ENCODE measurements at places on chromosomes 4 and X. TPM values are rescaled to one million over a fixed set of nuclear protein-coding genes. Genes with fewer than 3 reads are reported as not detected.
A peak's percentile ranks its signal among the peaks of the same experiment; 100 is the strongest.

DNA sequence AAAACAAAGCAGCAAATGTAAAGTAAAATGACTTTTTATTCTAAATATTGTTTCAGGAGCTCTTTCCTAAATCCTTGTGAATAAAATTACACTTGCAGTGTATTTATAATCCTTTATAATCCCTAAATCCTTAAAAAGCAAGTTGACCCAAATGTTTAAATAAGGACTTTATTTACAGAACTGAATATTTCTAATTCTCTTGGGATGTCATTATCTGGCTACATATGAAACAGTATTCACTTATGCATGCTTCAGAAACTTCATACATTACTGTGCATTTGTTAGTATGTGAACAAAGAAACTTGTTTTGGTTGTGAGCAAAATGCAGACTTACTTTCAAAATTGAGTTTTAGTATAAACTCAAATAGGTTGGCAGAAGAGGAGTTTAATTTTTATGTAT lies 49.2 kb downstream of the PTTG2 start:
- DNase-seq, result no peak

DNA sequence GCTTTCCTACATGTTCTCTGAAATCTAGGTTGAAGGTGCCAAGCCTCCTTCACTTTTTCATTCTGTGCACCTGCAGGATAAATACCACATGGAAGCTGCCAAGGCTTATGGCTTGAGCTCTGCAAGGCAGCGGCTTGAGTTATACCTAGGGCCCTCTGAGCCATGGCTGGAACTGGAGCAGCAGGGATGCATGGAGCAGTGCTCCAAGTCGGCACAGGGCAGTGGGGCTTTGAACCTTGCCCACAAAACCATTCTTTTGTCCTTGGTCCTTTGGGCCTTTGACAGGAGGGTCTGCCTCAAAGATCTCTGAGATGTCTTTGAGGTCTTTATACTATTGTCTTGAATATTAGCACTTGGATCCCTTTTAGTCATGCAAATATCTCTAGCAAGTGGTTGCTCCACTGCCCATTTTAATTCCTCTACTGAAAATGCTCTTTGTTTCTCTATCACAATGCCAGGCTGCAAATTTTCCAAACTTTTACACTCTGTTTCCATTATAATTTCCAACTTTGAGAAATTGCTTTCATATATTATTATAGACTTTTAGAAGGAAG lies 536.2 kb upstream of the KLHL4 start:
- DNase-seq, result no peak

GRCh38 chr4:74446193-74446868 lies 1.4 kb downstream of the AREG start:
- no peak for DNase-seq

GRCh38 chrX:72080150-72080549 lies 51.6 kb downstream of the RTL5 start:
- DNase-seq, result no peak

GRCh38 chr4:122666527-122667245 lies 45.8 kb upstream of the IL21 start:
- peak; percentile 87 for DNase-seq

GRCh38 chrX:107199491-107199890 lies 6.7 kb downstream of the NUP62CL start:
- DNase-seq, result no peak

GRCh38 chrX:23061116-23061515 lies 61.4 kb downstream of the DDX53 start:
- DNase-seq, result no peak

GRCh38 chr4:81466841-81467671 lies 4.7 kb downstream of the RASGEF1B start:
- DNase-seq, result no peak

- DNase-seq, result no peak
Measured at GRCh38 chr4:6898763-6899162, 10.9 kb upstream of the TBC1D14 start.

DNA sequence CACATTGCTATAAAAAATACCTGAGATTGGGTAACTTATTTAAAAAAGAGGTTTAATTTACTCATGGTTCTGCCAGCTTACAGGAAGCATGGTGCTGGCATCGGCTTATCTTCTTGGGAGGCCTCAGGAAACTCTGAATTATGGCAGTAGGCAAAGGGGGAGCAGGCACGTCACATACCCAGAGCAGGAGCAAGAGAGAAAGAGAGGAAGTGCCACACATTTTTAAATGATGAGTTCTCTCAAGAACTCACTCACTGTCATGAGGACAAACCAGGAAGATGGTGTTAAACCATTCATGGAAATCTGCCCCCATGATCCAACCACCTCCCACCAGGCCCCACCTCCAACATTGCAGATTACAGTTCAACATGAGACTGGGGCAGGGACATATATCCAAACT lies 10.0 kb upstream of the AFF1 start:
- DNase-seq, result peak; percentile 90

DNA sequence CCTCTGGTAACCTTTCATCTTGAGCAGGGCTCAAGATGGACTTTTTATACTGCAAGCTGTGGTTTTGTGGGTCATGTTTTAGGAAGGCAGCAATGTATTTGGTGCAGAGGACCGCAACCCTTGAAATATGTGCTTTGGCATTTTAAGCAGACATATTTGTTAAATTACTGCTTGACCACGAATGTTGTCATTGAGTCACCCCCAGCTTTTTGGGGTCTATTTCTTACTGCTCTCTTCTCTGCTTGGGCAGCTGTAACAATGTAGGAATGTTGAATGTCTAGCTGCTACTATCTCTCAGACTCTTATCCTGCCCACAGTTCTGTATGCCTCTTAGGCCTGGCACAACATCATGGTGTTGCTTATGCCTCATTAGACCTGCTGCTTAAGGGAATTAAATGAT lies 6.0 kb downstream of the RBPJ start:
- peak; percentile 76 for DNase-seq

- DNase-seq, result no peak
Measured at GRCh38 chrX:129808829-129809796, 29.4 kb downstream of the SASH3 start.

- DNase-seq, result no peak
Measured at GRCh38 chrX:27307546-27307945, 155.6 kb downstream of the PPP4R3C start.

GRCh38 chr4:187552781-187553180 lies 442.8 kb upstream of the ZFP42 start:
- DNase-seq, result no peak

ASB12 gene
- total RNA-seq, result not detected

ATOH1 gene
- total RNA-seq, result not detected

KANTR gene
- 5.0 TPM for total RNA-seq

PDE6B gene
- 19.7 TPM for total RNA-seq

LEF1 gene
- 9.1 TPM for total RNA-seq

ASMTL gene
- 16.3 TPM for total RNA-seq

TMEM150C gene
- total RNA-seq, result 5.3 TPM

SMIM10L2A gene
- total RNA-seq, result 3.8 TPM

TMEM187 gene
- 6.7 TPM for total RNA-seq

SSX3 gene
- not detected for total RNA-seq

MAGEB17 gene
- total RNA-seq, result not detected

GABRG1 gene
- total RNA-seq, result not detected

Data from kidney epithelial cell (primary cell).